ENCODE measurements at places on chromosomes 12 and 14. TPM values are rescaled to one million over a fixed set of nuclear protein-coding genes. Genes with fewer than 3 reads are reported as not detected.

Gene NANOG
- 134 TPM for total RNA-seq

Gene ARMH4
- 20.2 TPM for total RNA-seq

Gene ZNF219
- total RNA-seq: 153 TPM

Gene DIO3
- not detected for total RNA-seq

Gene SLC25A47
- total RNA-seq: not detected

Gene TAS2R19
- total RNA-seq: 6.0 TPM

Gene LRRC74A
- total RNA-seq: not detected

Gene KHNYN
- 28.1 TPM for total RNA-seq

DNA sequence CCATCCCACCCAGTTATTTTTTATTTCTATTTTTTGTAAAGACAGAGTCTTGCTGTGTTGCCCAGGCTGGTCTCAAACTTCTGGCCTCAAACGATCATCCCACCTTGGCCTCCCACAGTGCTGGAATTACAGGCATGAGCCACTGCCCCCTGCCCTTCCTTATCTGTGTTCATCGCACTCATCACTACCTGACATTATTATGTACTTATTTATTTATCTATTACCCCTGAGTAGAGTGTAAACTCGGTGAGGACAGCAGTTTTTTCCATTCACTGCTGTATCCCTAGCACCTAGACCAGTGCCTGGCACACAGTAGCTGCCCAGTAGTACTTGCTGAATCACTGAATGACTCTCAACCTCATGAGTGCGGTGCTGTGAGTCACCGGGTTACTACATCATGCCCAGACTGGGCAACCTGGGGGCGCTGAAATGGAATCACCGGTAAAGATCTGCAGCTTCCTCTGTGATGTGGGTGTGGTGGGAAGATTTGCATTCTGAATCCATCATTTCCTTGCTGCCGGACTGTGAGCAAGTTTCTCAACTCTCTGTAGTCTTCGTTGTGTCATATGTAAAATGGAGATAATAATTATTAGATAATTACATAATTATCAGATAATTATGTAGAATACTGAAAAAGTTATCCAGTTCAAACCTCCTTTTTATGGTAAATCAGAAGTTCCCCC, 81.9 kb upstream of the USP44 start:
- no peak for DNase-seq

GRCh38 chr12:108551535-108551934, 9.4 kb downstream of the SART3 start:
- DNase-seq: no peak

- no peak for DNase-seq
These were observed 771.2 kb downstream of the FSCB start for GRCh38 chr14:43735932-43736331.

GRCh38 chr12:115752156-115752555, 525.3 kb downstream of the MED13L start:
- DNase-seq: no peak

DNA sequence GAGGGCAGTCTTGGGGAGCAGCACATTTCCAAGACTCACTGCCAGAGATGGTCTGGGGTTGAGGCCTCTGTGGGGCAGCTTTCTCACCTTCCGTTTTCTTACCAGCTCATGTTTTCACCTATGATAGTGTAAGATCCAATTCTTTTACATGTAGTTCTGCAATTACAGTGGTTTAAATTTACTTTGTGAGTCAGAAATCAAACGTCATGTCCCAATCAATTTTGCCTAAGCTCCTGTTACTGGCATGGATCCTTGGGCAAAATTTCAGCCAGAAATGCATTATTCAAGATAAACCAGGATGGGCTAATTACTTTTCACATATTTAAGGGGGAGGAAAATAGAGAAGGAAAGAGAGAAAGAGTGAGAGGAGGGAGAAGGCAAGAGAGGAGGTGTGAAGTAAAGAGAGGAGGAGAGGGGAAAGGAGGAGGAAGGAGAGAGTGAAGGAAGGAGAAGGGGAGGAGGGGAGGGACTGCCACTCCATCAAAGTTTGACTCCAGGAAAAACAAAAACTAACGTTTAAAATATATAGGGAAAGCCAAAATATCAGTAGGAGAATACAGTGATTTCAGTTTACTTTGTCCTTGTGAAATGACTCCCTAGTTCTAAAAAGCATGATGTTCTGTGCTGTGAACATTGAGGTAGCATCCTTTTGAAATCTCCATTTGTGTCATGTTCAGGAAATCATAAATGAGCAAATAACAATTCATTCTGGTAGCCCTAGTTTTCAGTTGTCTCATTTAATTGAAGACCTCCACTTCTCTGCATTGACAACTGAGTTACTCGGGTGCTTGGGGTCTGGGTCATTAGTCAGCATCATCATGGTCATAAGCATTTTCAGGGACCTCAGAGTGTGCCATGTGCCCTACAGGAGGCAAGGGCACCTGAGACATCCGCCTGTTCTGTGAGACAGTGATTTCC, 3.0 kb downstream of the BMAL2 start:
- DNase-seq: no peak

GRCh38 chr14:72013721-72014345, 81.6 kb downstream of the RGS6 start:
- DNase-seq: no peak

GRCh38 chr14:88208858-88209257, 114.2 kb downstream of the KCNK10 start:
- DNase-seq: no peak

- DNase-seq: no peak
These were observed 70.6 kb downstream of the TMEM132C start for GRCh38 chr12:128337431-128338170.

DNA sequence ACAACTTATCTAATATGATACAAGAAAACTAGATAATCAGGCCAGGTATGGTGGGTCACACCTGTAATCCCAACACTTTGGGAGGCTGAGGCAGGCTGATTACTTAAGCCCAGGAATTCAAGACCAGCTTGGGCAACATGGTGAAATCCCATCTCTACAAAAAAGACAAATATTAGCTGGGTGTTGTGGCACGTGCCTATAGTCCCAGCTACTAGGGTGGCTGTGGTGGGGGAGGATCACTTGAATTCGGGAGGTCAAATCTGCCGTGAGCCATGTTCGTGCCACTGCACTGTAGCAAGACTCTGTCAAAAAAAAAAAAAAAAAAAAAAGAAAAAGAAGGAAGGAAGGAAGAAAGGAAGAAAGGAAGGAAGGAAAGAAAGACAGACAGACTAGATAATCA, 27.0 kb downstream of the ZCRB1 start:
- no peak for DNase-seq

DNA sequence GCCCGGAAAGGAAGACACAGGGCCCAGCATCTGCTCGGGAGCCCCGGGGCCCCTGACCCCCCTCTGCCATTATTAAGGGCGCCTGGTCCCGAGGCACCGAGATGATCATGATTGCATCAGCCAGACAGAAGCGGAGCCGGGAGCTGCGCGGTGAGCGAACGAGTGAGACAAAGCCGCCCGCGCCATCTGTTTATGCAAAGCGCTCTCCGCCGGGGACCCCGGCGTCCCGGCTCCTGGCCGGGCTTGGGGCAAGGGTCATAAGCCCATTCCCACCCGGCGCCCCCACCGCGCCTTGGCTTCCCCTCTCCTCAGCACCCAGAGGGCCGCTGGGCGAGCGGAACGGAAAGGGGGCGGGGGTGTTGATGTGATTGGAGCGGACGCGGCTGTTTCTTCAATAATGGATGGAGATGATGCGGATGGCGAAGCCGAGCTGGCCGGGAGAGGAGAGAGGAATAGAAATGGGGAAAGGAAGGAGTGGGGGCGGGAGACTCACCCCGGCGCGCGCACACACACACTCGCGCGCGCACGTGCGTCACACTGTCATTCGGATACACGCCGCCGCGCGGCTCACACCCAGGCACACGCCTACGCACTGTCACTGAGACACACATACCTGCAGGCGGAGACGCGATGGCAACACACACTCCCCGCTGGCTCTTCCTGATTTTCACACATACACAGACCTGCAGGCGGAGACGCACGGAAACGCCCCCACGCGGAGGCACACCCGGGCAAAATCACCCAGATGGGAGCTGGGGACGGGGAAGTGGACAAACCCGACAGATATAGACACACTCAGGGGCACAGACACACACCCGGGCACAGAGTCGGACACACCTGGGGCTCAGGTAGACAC, 10.7 kb downstream of the STAC3 start:
- peak; percentile 67 for DNase-seq

GRCh38 chr12:93939641-93940325, 208.6 kb upstream of the PLXNC1 start:
- no peak for DNase-seq

DNA sequence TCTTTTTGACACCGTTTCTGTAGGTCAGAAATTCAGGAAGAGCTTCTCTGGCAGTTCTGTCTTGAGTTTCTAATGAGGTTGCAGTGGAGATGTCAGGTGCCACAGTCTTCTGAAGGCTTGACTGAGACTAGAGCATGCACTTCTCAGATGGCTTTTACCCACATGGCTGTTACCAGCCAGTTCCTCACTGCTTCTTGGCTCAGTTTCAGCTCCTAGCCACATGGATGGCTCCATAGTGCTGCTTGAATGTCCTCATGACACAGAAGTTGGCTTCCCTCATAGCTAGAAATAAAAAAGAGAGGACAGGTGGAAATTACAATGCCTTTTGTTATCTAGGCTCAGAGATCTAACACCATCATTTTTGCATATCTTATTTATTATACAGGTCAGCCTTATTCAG, 38.1 kb upstream of the SLC2A13 start:
- no peak for DNase-seq

DNA sequence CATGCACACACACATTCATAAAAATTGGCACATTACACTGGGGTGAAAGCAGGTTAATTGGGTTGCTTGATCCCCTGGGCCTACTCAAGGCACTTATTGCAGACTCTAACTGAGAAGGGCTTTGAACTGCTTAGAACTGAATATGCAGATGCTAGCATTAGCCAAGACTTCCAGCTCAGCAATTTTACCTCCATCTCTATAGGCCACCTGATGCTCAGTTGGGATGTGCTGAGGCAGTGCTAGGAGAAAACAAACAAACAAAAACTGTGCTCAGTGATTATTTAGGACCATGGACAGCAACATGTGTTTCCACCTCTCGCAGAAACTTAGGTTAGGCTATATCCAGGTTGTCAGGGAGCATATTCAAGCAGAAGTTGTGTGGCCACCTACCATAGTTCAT, 124.8 kb upstream of the WSCD2 start:
- peak; percentile 74 for DNase-seq

DNA sequence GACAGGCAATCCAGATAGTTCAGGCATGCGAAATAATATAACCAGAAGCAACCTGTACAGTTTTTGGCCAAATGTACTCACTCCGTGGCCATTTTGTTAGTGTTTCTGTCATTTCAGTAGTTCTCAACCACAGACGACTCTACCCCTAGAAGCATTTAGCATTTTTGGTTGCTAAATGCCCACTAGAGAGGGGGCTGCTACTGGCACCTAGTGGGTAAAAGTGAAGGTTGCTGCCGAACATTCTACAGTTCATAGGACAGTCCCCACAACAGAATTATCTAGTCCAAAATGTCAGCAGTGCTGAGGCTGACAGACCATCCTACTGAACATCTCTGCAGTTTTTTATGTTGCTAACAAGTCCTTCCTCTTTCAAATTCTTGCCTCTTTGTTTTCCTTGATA, 107.4 kb downstream of the TSHR start:
- peak; percentile 76 for DNase-seq

DNA sequence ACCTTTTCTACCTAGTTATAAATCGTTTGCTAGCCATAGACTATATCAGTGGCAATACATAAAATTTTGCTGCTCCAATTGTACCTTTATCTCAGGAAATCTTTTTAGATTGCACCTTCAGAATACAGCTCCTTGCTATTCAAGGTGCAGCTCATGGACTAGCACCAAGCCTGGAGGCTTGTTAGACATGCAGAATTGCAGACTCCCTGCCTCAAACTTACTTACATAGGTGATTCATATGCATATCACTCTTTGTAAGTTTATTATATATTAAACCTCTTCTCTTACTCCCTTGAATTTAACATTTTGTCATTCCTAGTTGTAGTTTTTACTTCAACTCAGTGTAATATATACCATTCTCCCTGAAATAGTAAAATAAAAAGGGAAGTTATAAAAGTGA, 195.4 kb upstream of the PDZRN4 start:
- no peak for DNase-seq

- DNase-seq: no peak
These were observed 310.9 kb downstream of the ADGRD1 start for GRCh38 chr12:131264635-131265034.

DNA sequence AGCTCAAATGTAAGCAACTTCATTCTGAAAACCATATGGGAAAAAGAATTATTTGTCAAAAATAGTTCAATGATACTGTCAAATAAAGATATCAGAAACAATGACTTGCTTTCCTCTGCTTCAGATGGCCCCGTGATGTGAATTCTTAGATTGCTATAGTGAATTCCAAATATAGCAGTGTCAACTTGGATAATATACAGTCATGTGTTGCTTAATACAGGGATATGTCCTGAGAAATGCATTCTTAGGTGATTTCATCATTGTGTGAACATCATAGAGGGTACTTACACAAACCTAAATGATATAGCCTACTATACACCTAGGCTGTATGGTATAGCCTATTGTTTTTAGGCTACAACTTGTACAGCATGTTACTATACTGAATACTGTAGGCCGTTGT, 108.7 kb upstream of the MIS18BP1 start:
- no peak for DNase-seq

DNA sequence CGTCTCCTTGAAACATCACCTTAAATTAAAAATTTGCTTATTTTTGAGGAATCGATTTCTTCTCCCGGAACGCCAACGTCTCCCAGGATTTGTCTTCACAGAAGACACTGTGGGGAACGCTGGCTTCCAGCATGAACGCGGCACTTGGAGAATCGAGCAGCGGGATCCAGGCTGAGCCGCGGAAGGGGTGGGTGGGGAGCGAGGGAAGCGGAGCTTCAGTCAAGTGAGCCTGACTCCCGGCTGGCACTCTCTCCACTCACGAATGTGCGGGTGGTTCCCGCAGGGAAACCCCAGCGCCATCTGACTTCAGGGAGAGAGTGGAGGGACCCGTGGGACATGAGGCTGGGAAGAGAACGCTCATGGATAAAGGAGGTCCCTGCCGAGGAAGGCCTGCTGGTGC, 506.0 kb upstream of the TMEM132C start:
- DNase-seq: no peak

- no peak for DNase-seq
These were observed 509.1 kb downstream of the DIO2 start for GRCh38 chr14:79702197-79702596.

GRCh38 chr14:100045642-100046344, 19.4 kb upstream of the EVL start:
- no peak for DNase-seq

DNA sequence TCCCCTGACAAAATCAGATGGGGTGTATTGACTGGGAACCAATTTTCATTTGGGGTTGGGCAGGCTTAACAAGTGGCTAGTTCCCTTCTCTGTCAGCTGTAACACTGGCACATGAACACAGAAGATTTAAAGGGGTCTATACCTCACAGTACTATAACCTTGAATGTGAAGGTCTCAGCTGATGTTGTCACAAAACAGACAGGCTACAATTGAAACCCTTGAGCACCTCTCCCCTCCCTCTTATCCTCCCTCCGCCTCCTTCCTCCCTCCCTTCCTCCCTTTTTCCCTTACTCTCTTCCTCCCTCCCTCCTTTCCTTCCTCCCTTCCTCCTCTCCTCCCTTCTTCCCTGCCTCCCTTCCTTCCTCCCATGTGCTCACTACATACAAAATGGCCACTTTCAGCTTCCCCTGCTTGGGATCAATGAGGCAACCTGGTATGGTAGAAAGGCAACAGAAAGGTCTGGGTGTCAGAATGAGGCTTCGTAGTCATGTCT, 262.4 kb downstream of the TTC6 start:
- no peak for DNase-seq

Measured in GM23338 (cell line).